ENCODE measurements at places on chromosomes 11 and 22.

DNA sequence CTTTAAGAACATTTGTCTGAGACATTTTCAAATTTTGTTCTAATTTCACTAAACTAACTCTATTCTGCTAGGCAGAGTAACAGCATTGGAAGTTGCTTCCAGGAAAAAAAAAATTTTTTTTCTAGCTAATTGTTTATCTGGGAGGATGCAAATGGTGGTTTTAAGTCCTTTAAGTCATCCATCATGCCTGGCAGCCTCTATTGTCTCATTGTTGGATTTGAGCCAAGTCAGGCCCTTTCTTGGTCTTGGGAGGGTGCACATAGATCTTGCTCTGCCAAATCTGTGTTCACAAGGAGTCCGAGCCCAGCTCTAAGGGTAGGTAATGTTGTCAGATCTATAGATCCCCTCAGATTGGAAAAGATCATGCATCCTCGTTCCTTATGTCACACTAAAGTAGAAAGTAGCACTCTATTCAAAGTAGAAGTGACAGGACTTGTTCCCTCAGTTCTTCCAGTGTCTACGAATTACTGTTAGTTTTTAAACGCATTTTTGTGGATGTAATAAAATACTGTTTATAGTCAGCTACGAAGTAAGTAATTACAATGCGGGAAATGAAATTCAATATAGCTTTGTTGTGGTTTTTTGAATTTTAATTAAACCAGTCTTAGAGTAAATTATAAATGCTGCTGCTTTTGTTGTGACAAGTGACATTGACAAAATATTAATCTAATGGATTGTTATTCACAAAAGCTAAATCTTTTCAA is 166.0 kb upstream of the RASSF10 start:
- peak; percentile 34 for DNase-seq

DNA sequence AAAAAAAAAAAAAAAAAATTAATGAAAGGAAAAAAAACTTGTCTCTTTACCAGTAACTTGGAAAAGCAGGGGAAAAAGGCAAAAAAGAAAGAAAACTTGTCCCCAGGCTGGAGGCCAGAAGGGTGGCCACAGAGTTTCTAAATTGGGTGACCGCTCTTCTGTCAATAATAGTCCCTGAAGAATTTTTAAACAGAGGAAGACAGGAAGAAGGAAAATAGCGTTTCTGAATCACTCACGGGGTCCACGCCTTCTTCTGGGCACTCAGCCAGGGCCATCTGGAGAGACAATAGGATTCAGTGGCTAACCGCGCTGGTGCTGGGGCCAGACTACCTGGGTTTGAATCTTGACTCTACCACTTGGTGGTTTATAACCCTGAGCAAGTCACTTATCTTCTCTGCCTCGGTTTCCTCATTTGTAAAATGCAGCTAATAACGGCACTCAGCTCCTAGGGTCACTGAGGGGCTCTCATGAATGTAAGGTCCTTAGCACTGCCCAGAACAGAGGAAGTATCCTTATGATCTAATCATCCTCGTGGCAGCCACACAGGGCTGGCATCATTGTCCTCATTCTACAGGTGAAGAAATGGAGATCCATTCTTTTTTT is 7.0 kb downstream of the C11orf86 start:
- DNase-seq, result peak; percentile 92

DNA sequence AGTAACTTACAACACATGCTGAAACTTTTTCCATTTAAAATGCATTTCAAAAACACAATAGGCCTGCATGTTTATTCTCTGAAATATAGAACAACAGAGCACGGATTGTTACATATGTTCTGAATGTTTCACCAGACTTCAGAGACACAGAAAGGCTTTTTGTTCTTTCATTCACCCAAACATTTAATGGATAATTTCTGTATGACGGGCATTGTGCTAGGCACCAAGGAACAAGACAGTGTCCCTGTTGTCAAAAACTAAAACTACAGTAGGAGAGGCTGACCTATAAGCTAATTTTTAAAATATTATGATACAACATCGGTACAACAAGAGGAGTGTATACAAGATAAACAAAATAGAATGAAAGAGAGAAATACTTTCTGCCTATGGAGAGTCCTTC is 81.9 kb upstream of the TEAD1 start:
- DNase-seq, result no peak

- no peak for DNase-seq
Measured at GRCh38 chr22:39220890-39221850, 23.6 kb downstream of the PDGFB start.

DNA sequence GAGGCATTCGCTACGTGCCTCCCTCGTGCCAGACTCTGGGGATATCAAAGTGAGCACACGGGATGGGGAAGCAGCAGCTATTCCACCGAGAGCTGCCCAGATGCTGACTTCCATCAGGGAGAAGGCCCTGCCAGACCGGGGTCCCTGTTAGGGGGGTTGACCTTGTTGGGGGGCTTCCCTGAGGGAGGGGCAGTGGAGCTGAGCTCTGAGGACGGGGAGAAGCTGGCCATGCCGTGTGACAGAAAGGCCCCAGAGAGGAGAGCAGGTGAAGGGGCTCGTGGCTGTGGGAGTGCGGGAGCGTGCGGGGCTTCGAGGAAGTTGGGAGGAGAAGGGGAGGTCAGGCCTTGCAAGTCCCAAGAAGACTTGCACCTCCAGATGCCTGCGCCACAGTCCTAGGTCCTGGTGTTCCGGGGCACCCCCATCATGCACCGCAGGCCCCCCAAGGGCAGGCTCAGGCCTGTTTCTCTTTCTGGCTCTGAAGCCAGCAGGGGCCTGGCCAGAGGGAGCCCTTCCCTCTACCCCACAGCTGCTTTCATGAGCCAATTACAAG is 94.4 kb downstream of the ARHGAP8 start:
- DNase-seq, result no peak

DNA sequence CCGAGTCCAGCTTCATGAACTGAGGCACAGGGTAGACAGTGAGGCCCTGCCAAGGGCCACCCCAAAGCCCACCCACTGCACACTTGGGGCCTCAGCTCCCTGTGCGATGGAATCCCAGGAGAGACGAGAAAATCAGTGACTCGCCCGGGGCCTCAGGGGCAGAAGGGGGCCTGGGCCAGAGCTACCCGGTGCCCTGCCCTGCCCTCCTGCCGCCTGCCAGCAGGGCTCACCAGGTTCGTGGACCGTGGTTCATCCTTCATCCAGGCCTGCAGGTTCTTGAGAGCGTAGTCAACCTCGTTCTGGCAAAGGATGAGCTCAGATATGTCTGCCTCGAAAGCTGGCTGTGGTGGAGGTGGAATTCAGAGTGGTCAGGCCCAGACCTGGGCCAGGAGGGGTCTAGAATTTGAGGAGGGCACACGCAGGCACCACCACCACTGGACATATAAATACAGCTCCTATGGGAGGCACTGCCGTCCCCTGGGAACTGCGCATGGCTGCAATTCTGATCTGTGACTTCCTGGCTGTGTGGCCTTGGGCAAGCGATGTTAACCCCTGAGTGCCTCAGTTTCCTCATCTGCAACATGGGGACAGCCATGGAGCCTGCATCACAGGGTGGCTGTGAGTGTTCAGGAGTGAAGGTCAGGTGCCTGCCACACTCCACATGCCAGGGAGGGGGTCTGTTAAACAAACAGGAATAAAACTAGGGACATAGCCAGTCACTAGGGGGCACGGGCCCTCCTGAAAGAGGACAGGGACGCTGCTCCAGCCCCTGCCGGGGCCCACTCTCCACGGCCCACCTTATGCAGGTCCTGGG is 7.5 kb downstream of the ALDH3B2 start:
- DNase-seq, result no peak

DNA sequence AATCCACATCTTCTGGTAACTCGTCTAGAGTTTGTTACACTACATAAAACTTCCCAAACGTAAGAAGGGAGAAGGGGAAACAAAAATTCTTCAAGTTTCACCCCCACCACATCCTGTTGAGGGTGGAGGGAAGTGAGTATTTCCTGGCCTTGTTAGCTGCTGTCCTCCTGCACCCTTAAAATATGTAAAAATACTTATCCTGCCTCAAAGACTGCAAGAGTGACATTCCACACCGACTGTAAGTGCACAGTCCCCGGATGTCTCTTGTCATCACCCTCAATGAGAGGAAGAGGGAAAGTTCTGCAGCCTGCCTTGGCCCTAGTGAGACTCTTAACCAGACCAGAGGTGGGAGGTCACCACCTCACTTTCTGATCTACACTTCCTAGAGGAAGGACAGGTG is 3.3 kb downstream of the TMEM121B start:
- no peak for DNase-seq
